ENCODE measurements at places on chromosomes 1 and 21. TPM values are rescaled to one million over a fixed set of nuclear protein-coding genes. Genes with fewer than 3 reads are reported as not detected.

The FBLIM1 gene
- total RNA-seq, result 69.1 TPM

- peak overlapping the region; percentile 72 for H3K4me3 ChIP-seq
- H3K4me1 ChIP-seq, result peaks cover 66% of the 10 kb centered on the region
- DNase-seq, result no peak
- peaks cover 8% of the 10 kb centered on the region for H3K36me3 ChIP-seq
- no peak overlapping the region for H3K27ac ChIP-seq
- no peaks in the 10 kb centered on the region for H3K27me3 ChIP-seq
Observed at GRCh38 chr1:234605983-234606783, 3.8 kb downstream of the IRF2BP2 start.

GRCh38 chr1:214398490-214398889, 117.5 kb downstream of the SMYD2 start:
- H3K27ac ChIP-seq, result no peak overlapping the region
- H3K27me3 ChIP-seq, result no peaks in the 10 kb centered on the region
- no peak for DNase-seq
- peaks cover 3% of the 10 kb centered on the region for H3K36me3 ChIP-seq
- H3K4me3 ChIP-seq, result no peak overlapping the region

GRCh38 chr21:31493350-31493880, 149.4 kb upstream of the TIAM1 start:
- DNase-seq, result no peak
- no peaks in the 10 kb centered on the region for H3K36me3 ChIP-seq
- H3K4me1 ChIP-seq, result no peaks in the 10 kb centered on the region
- no peaks in the 10 kb centered on the region for H3K27me3 ChIP-seq

The DENND2C gene
- total RNA-seq, result 4.1 TPM

The ZMYND12 gene
- total RNA-seq, result 0.58 TPM

DNA sequence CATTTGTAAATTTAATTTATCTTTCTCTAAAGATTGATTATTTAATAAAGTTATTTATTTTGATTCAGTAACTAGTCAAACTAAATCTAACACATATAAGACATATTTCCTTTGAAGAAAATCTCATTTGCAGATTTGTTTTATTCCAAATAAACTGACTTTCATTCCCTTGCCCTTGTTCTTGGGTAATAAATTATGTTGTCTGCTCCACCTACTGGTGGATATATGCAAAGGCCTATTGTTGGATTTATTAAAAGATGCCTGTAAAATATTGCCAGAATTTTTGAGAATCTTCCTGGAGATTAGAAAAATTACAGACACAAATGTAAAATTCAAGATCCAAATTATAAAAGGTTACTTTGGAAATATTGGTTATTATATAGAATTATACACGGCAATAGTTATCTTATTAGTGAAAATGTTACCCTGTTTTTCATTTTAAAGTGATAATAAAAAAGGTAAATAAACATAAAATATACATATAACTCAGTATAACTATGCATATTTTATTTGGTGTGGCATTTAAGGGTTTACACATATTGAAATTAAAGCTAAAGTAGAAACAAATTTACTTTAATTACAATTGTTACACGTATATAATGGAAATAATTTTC, 116.1 kb downstream of the SPATA17 start:
- no peaks in the 10 kb centered on the region for H3K36me3 ChIP-seq
- DNase-seq, result peak; percentile 27
- H3K4me1 ChIP-seq, result no peaks in the 10 kb centered on the region
- no peaks in the 10 kb centered on the region for H3K27me3 ChIP-seq
- H3K4me3 ChIP-seq, result no peak overlapping the region

GRCh38 chr1:243413431-243414151, 157.8 kb downstream of the SDCCAG8 start:
- H3K27ac ChIP-seq, result no peak overlapping the region
- peaks cover 27% of the 10 kb centered on the region for H3K4me1 ChIP-seq
- no peaks in the 10 kb centered on the region for H3K36me3 ChIP-seq
- no peak overlapping the region for H3K4me3 ChIP-seq
- no peaks in the 10 kb centered on the region for H3K27me3 ChIP-seq

- H3K4me3 ChIP-seq, result no peak overlapping the region
- H3K27ac ChIP-seq, result 0 out of 2 replicates have a peak overlapping the region, but pooled peaks have one; percentile 5
- no peaks in the 10 kb centered on the region for H3K36me3 ChIP-seq
Observed at GRCh38 chr1:29227511-29227910, 3.2 kb downstream of the MECR start.

GRCh38 chr1:224637515-224637914, 21.4 kb downstream of the CNIH3 start:
- H3K27me3 ChIP-seq, result no peaks in the 10 kb centered on the region
- no peak overlapping the region for H3K27ac ChIP-seq
- no peak overlapping the region for H3K4me3 ChIP-seq
- H3K36me3 ChIP-seq, result no peaks in the 10 kb centered on the region

GRCh38 chr1:39925721-39926342, 24.1 kb upstream of the MYCL start:
- no peak overlapping the region for H3K27ac ChIP-seq
- H3K4me1 ChIP-seq, result peaks cover 16% of the 10 kb centered on the region
- peaks cover 3% of the 10 kb centered on the region for H3K27me3 ChIP-seq
- DNase-seq, result no peak

GRCh38 chr21:33963848-33964555, 48.4 kb upstream of the ATP5PO start:
- no peak overlapping the region for H3K4me3 ChIP-seq
- DNase-seq, result no peak
- H3K36me3 ChIP-seq, result no peaks in the 10 kb centered on the region
- no peaks in the 10 kb centered on the region for H3K27me3 ChIP-seq

The MPZ gene
- 1.9 TPM for total RNA-seq

DNA sequence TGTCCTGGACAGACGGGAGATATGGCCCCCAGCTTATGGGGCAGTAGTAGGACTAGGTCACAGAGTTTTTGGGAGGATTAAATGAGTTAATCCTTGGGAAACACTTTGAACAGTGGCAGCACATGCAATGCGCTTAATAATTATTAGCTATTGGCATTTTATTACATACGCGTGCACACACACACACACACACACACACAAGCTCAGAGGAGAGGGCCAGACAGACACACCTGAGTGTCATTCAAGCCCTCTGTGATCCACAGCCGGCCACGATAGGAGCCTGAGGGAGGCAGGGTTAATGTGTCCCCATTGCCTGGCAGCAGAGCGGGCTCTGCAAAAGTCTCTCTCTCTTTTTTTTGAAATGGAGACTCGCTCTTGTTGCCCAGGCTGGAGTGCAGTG, 37.9 kb downstream of the EPHA2 start:
- peaks cover 57% of the 10 kb centered on the region for H3K4me1 ChIP-seq
- no peak for DNase-seq
- no peaks in the 10 kb centered on the region for H3K27me3 ChIP-seq
- H3K27ac ChIP-seq, result no peak overlapping the region
- H3K4me3 ChIP-seq, result no peak overlapping the region

DNA sequence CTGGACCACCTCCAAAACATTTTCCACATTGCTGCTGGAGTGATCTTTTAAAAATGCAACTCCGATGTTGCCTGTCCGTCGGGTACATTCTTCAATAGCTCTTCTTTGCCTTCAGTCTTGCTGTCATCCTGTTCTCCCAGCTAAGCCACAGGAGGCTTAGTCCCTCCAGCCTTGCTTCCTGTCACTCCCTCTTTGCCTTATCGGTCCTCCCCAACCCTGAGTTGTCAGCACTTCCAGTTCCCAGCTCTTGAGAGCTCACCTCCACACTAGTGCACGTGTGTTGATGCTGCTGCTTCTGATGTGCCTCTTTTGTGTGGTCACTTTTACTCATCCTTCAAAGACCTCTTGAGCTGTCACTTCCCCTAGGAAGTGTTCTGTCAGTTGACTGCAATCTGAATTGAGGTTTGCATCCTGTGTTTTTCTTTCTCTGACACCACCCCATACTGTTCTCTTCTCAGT, 15.3 kb downstream of the UCK2 start:
- H3K27ac ChIP-seq, result no peak overlapping the region
- H3K4me1 ChIP-seq, result peaks cover 69% of the 10 kb centered on the region
- DNase-seq, result no peak
- no peak overlapping the region for H3K4me3 ChIP-seq
- no peaks in the 10 kb centered on the region for H3K27me3 ChIP-seq
- H3K36me3 ChIP-seq, result no peaks in the 10 kb centered on the region

The OR2T2 gene
- total RNA-seq, result not detected

DNA sequence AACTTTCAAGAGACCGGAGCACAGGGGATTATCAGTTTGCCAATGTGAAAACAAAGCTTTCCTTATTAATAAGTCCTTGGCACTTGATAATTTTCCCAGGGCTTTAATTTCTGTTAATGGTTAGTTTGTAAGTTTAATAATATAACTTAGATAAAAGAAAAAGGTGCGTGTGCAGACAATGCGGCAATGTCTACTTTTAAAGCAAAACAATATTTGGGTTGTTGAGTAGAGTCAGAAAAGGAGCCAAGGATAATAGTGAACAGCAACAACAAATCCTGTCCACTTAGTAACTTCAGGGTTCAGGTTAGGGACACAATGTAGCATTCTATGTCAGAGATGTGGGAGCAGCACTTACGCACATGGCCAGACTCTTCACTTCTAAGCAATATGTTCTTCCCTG, 469.6 kb upstream of the NFIA start:
- no peak overlapping the region for H3K4me3 ChIP-seq
- no peaks in the 10 kb centered on the region for H3K36me3 ChIP-seq
- no peaks in the 10 kb centered on the region for H3K27me3 ChIP-seq
- H3K4me1 ChIP-seq, result no peaks in the 10 kb centered on the region

DNA sequence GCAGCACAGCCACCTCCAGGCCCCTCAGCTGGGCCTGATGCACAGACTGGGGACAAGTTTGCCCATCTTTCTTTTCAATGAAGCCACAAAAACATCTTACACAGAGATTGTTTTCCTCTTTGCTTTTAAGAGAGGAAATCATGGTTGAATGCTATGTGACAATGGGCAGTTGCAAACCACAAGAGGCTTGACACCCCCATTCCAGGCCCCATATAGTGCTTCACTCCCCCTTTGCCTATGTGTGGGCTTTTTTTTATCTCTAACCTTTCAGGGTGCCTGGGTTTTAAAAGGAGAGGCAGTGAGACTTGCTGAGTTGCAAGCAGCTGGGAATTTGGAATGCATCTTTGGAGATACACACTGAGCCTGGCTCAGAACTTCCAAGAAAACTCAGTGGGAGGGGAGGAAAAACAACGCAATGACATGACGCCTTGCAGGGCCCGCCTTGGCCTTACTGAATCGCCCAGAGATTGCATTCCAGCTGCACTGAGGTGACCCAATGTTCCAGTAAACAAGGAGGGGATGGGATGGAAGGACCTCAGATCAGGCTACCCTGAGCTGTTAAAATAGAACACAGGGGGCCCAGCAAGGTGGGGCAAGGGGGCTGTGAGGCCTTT, 145.2 kb upstream of the ZNF648 start:
- no peak for DNase-seq
- no peak overlapping the region for H3K4me3 ChIP-seq
- no peaks in the 10 kb centered on the region for H3K4me1 ChIP-seq
- H3K27ac ChIP-seq, result no peak overlapping the region

DNA sequence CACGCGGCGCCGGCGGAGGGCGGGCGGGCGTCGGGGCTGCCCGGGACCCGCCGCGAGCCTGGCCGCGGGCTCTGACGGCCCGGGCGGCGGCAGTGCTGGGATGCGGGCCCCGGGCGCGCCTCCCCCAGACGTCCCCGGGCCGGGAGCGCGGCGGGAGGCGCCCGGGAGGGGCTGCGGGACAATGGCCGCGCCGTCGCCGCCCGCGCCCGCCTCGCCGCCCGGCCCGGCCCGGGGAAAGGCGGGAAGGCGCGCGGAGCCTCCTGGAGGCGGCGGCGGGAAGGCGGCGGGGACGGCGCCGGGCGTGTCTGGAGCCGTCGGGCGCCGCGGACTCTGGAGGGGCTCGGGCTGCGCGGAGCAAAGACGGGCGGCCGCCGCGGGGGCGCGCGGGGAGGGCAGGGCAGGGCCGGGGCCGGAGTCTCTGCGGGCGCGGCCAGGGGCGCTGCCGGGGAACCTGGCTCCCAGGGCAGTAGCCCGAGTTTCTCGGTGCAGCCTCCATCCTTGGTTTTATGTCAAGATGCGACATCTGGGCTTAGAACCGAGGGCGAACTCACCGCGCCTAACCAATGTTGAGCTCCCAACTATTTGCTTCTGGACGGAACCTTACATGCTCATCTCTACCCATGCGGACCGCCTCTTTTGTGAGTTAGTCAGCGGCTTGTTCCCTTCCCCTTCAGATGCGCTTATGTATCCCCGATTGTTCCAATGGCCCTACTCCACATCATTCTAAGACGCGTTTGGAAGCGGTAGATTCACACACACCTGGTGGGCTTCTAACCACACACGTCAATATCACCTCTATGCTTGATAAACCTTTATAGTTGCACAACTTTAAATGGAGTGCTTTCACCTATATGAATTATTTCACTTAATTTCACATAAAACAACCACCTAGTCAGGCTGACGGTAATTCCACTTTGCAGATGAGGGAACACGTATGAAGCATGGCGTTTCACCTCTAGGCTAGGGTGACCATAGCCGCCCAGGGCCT, 651 bp downstream of the ZBTB8A start:
- H3K4me1 ChIP-seq, result peaks cover 21% of the 10 kb centered on the region
- peak overlapping the region; percentile 92 for H3K4me3 ChIP-seq
- no peaks in the 10 kb centered on the region for H3K36me3 ChIP-seq
- no peak overlapping the region for H3K27ac ChIP-seq
- peak; percentile 72 for DNase-seq

DNA sequence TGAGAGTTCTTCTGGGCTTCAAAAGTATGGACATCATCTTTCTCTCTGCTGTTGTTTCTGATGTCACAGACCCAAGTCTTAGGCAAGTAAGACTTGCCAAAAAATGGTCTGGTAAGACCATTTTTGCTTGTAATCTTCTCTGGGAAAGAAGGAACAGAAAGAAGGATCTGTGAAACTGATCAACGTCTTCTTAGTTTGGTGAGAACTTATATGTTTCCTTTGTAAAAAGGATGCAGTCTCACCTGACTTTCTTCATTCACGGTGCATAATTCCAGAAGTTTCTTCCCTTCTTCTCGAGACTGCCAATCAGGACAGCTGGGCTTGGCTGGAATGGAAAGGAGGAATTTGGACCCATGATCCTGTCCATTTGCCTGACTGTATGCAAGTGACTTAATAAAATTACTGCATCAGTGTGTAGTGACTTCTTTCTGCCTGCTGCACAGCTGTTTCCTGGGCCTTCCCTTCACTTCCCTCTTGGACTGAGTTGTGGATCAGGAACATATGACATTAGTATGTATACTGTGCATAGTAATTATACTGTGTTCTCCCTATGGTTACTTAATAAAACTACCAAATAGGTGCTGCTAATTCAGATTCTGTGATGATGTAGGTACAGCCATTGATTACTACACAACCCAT, 7.6 kb upstream of the DENND1B start:
- no peaks in the 10 kb centered on the region for H3K36me3 ChIP-seq
- H3K27me3 ChIP-seq, result no peaks in the 10 kb centered on the region
- H3K4me3 ChIP-seq, result no peak overlapping the region

The PGBD2 gene
- 10.2 TPM for total RNA-seq

DNA sequence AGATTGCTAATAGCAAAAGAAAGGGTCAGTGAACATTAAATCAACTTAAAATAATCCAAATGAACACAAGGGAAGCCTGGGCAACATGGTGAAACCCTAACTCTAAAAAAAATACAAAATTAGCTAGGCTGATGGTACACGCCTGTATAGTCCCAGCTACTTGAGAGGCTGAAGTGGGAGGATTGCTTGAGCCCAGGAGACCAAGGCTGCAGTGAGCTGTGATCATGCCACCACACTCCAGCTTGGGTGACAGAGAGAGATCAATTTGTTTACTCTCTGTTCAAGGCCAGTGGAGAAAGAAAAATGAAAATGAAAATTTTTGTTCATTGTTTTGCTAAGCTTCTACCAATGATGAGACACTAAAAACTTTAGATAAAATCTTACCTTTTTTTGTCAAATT, 24.8 kb downstream of the WDR47 start:
- no peak overlapping the region for H3K4me3 ChIP-seq
- no peaks in the 10 kb centered on the region for H3K36me3 ChIP-seq
- H3K27me3 ChIP-seq, result no peaks in the 10 kb centered on the region
- H3K27ac ChIP-seq, result no peak overlapping the region
- DNase-seq, result no peak

All from GM23338 (cell line).